ENCODE measurements at places on chromosomes 1 and 21. TPM values are rescaled to one million over a fixed set of nuclear protein-coding genes. Genes with fewer than 3 reads are reported as not detected.

DNA sequence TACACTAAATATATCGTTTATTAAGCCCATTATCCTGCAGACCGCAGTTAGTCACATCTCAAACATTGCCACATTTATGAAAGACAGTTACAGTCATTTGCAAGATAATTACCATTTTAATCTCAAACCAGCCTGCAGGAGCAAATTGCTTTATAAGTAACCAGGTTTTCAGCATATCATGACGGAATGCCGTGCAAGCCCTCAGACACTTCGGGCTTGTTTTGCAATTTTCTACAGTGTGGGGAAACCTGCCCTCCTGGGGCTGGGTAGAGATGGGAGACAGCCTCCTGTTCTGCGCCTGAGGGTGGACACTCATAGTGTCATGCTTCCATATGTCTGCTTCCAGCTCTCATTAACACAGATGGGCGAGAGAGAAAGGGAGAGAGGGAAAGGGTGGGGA, 563.9 kb downstream of the NPHP4 start:
- H3K4me1 ChIP-seq: no peaks in the 10 kb centered on the region
- DNase-seq: no peak
- peaks cover 42% of the 10 kb centered on the region for H3K27me3 ChIP-seq
- no peaks in the 10 kb centered on the region for H3K36me3 ChIP-seq

The SHC1 gene
- total RNA-seq: 27.4 TPM

- H3K36me3 ChIP-seq: no peaks in the 10 kb centered on the region
- no peak overlapping the region for H3K4me3 ChIP-seq
- DNase-seq: no peak
- H3K27me3 ChIP-seq: no peaks in the 10 kb centered on the region
- no peak overlapping the region for H3K27ac ChIP-seq
- no peaks in the 10 kb centered on the region for H3K4me1 ChIP-seq
Measured at GRCh38 chr21:23452384-23453083, 2154.7 kb downstream of the MRPL39 start.

The TTC39A gene
- total RNA-seq: 13.1 TPM

DNA sequence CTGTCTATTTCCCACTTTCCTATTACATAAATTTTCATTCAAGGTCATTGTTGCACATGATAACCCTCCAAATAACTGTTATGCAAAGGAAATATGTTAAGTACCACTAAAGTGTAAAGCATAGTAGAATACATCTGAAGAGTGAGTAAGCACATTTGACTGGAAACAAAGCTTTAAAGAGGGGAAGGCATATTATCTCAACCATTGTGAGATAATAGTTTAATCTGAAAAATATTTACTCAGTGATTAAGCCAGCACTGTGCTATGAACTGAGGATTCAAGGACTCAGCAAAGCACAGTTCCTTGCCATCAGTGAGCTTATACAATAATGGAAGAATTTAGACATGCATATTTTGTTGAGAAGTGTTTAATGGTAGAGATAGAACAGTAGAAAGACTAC, 127.4 kb downstream of the HMCN1 start:
- H3K36me3 ChIP-seq: no peaks in the 10 kb centered on the region
- H3K4me1 ChIP-seq: no peaks in the 10 kb centered on the region
- DNase-seq: no peak
- no peak overlapping the region for H3K4me3 ChIP-seq
- no peak overlapping the region for H3K27ac ChIP-seq
- no peaks in the 10 kb centered on the region for H3K27me3 ChIP-seq

DNA sequence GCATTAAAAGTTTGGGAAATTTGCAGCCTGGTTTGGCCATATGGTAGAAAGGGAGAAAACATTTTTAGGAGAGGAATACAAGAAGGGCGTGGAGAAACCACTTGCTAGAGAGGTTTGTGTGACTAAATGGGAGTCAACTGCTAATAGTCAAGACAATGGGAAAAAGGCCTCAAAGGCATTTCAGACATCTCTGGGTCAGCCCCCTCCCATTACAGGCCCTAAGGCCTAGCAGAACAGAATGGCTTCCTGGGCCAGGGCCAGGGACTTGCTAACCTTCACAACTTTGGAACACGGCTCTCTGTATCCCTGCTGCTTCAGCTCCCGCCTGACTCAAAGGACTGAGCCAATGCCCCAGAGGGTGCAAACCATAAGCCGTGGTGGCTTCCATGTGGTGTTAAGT, 752.3 kb upstream of the ADAMTS5 start:
- no peak for DNase-seq
- no peaks in the 10 kb centered on the region for H3K36me3 ChIP-seq
- no peaks in the 10 kb centered on the region for H3K27me3 ChIP-seq
- no peaks in the 10 kb centered on the region for H3K4me1 ChIP-seq
- H3K4me3 ChIP-seq: no peak overlapping the region

Measured in gastrocnemius medialis (tissue), 4 donors.